ENCODE measurements at places on chromosomes 5 and 9. TPM values are rescaled to one million over a fixed set of nuclear protein-coding genes. Genes with fewer than 3 reads are reported as not detected.

Gene IFNB1
- not detected for total RNA-seq

Gene RGS7BP
- not detected for total RNA-seq

Gene TMC1
- not detected for total RNA-seq

Gene FOXE1
- total RNA-seq, result not detected

DNA sequence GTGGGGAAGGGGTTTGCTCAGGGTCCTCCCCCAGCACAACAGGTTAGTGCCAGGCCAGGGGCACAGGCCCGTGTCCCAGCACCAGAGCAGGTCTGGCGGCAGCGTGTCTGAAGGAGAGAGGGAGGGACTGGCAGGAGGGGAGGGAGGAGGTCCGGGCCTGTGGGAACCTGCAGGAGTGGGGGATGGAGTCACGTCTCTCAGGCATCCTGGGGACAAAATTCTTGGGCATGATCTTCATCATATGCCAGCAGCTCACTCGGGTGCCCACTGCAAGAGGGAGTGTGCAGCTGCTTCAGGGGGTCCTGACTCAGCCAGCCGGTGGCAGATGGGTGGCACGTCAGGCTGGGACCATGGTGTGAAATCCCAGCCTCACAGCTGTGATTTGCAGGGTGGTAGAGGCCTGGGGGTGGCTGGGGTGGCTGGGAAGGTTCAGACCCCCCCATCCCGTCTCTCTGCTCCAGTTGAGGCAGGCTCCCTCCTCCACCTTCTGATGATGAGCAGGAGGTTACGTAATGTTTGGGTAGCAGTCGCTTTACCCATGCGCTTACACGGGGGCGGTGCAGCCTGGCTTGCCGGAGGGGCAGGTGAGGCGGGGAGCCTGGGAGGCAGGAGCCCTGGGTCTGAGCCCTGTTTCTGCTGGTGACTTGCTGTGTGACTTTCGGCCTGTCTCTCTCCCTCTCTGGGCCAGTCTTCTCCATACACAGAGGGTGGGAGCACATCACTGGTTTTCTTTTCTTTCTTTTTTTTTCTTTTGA is 40.5 kb downstream of the NCS1 start:
- DNase-seq, result no peak

DNA sequence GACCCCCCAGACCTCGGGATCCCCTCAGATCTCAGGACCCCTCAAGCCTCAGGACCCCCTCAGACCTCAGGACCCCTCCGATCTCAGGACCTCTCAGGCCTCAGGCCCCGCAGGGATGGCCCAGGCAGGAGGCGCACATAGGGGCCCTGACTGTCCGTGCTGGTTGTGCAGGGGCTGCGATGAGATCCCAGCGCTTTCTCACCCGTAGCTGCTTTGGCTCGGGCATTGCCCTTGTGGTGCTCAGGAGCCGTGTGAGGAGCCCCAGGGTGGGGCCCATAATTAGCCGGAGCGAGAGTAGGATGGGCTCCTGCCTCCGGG is 680 bp upstream of the LPCAT1 start:
- DNase-seq, result no peak

DNA sequence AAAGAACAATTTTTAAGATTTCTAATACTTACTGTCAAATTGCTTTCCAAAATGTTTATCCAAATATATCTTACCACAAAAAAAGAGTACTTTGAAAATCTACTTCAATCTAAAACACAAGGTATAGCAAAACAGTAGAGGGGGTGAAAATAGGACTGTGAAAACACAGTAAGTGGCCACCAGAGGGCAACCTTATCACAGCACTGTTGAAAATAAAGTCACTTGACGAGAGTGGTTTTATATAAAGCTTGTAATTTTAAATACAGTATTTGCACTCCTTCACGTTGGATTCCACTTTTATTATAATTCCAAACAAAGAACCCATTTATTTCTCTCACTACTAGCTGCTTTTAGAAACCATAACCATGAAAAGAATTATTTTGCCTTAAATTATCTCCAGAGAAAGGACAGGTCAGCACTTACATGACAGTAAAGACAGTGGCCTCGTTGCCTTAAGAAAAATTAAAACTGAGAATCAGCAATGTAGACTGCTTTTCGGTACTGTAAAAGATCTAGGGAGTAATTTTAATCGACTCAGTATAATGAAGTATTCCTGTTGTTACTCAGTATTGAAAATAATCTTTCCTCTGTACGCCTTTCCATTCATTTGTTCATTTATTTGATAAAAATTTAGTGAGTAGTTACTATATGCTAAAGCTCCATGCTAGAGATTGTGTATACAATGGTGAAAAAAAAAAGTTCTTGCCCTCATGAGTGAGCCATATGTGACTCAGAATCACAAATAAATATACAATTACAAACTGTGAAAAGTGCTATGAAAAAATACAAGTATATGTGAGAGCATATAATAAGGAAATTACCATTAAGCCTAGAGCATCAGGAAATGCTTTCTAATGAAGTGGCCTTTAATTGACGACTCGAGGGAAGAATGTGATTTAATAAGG is 40.0 kb upstream of the CDK5RAP2 start:
- peak; percentile 33 for DNase-seq

DNA sequence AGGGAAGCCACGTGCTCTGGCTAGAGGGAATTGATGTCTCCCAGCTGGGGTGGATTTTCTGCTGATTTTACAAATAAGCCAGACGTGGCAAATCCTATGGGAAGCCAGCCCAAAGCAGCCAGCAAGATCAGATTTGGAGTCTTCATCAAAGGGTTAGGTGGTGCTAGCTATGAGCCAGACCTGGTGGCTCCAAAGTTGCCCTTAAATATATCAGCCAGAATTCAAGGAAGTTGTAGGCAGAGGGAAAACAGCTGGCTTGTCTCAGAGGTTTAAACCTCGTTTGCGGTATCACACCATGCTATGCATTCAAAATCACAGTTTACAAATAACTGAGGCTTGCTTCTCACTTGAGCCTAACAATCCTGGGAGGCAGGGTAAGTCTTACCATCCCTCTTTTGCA is 313.2 kb downstream of the MLLT3 start:
- no peak for DNase-seq

GRCh38 chr9:22469928-22470544 is 23.4 kb downstream of the DMRTA1 start:
- DNase-seq, result no peak

DNA sequence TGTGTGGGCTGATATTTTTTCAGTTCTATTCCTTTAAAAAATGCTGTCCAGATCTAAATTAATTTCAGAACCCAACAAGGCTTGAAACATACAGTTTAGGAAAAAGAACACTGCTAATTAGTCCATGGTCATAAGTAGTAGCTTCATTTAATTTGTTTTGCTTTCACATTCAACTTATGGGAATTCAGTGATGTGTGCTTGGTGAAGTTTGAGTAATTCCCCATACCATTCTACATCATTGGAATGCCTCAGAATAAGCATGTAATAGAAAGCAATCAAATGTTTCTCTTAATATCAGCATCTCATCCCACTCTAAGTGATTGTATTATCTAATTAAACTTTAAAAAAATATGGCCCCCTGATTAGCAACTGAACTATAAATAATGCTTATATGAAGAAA is 2.7 kb downstream of the CNTLN start:
- DNase-seq, result no peak

DNA sequence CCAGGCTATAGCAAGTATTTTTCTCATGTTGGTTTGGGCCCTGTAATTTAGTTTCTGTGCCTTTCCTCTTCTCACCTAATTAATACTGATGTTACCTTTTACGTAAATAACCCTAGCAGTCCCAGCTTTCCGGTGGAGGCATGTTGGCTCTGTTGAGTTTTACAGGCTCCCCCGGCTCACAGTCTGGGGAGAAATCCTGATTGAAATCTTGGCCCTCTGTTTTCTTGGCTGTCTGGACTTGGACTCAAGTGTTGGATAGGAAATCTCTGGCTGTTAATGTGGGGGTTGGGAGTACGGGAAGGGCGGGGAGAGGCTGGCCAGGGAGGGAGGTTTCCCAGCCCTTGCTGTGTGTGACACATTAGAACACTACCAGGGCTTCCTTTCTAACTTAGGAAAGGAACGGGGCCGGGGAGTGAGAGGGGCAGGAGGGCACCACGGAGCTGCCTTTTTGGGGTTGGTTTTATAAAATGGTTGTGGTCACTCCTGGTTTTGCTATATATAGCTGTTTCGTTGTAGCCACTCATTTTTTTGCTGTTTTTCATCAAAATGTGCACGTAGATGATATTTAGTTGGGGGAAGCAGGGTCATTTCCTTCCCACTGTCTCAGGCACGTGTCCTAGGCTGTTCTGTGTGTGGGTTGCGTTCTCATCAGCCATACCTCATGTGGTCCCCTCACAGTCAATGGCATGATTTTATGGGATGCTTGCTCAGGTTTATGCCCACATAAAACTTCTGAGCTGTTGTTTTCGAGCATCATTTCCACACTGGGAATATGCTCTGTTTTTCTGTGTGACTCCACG is 11.0 kb downstream of the TRIO start:
- no peak for DNase-seq

DNA sequence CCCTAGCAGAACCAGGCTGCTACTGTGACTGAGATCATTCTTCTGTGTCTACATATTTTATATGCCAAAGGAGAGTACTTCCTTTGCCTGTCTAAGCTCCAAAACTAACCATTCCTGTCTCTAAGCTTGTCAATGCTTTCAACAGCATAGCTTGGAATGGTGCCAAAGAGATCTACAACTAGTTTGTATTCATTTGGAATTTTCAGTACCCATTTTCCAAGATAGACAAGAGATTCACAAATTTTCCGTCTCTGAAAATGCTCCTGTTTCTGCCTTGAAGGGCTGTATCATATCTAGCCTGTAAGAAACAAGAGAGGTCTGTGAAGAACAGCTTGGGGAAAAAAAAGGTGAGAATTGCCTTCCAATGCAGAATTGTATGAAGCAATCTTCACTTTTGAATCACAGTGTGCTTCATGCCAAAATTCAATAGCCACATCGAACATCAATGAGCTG is 334.4 kb upstream of the ACTBL2 start:
- DNase-seq, result no peak

DNA sequence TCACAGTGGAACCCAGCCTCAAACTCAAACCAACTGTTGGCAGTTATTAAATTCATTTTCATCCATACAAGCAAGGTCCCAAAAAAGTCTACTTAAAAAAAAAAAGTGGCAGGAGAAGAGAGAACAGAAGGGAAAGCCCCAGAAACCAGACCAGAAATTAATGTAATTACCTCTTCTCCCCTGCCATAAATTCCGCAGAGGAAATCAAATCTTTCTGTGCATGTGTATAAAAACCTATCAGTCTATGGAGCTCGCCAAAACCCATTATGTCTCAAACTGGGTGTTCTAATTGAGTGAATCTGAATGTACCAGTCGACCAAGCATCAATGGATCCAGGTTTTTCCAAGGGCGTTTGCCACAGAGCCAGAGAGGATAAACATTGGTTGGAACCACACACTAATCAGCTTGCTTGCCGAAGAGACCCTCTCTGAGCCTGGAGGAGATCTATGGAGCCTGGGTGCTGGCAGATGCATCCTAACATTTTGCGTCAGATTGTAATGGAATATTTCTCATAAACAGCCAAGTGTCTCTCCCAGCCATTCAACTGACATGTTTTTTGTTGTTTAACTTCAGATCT is 7.9 kb upstream of the HAND1 start:
- no peak for DNase-seq

DNA sequence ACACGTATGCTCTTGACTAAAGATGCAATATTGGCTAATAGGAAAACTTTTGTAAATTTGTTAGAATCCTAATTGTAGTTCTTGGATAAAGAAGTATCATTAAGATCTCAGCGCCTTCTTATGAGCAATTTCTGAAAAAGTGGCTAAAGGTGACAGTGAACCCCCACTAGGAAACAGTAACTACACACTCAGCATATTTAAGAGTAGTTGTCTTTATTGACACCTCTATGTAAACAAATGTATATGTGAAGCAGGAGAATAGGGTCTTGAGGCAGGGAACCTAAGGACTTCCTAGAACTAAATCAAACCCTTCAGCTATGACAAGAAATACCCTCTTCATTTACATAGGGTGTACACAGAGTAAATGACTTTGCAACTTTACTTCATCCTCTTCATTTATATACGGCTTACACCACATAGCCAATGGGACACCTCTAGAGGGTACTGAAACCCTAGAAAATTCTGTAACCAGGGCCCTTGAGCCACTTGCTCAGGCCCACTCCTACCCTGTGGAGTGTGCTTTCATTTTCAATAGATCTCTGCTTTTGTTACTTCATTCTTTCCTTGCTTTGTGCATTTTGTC is 2.8 kb downstream of the NIPSNAP3A start:
- DNase-seq, result no peak

DNA sequence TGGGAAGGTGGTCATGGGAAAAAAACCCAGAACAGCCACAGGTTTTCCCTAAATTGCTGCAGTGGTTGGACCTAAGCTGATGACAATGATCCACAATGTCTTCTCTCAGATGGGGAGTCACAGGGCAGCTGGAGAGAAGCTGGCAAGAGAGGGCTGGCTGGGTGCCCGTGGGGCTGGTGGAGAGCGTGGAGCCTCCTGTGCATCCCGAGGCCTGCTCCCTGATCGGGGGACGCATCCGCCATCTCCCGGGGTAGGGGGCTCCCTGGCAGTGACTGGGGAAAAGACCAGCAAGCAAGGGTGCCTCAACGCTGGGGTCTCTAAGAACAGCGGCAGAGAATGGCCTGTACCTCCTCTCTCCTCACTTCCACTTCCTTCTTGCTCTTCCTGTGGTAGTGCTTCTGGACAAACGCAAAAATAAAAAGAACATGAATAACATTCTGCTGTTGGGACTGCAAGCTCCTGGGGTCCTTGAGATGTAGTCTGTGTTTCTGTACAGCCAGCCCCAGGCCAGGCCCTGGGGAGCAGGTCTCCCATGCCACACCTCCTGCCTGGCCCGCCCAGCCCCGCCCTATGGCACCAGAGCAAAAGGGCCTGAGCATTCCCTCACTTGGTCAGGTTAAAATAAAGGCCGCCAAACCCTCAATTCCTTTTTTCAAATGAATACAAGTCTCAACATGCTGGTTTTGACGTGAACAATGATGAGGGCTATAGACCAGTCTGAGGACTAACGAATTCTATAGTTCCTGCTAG is 7.0 kb upstream of the MRNIP start:
- DNase-seq, result no peak

All from activated T-helper 2 cell treated with anti-CD3 and anti-CD28 coated beads, Interferon-gamma antibody, Interleukin-2, Interleukin-4, amounts not matched to agents 10 μg/mL and 5 μg/mL and 100 μg/mL, durations not matched to agents 14 hours and 24 hours and 36 hours (primary cell).